ENCODE measurements at places on chromosomes 1 and 21.

- no peak for DNase-seq
Measured at GRCh38 chr1:236292425-236292824, 10.7 kb upstream of the ERO1B start.

DNA sequence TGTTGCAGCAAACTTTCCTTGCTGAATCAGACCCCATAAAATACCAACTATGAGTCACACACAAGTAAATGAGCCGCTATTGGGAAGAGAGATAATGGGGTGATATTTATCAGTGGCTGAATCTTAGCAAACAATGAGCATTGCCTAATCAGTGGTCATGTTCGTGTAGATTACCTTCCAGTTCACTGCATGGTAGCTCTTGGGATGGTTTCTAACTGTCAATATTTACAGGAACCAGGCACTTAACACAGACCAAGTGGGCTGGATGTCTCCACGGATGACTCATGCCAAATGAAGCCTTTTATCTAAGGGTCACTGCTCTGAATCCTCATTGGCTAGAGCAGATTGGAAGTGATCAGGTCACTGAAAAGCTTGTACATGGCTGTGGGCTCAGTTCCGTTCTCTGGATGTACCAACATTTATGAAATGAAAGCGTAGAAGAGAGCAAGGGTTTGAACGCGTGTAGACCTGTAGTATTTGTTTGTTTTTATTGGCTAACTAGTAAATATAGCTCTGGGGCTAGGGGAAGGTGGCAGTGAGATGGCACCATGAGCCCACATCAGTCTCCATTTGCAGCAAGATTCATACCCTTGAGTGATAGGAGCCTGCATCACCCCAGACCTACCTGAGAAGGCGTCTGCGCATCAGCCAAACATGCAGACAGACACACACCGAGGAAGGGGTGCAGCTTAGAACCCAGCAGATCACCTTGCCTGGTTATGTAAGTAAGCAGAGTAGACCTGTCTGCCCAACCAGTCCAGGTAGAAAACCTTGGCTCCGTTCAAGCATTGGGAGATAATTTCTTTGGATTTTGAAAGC is 153.3 kb downstream of the TOMM20 start:
- DNase-seq, result no peak

DNA sequence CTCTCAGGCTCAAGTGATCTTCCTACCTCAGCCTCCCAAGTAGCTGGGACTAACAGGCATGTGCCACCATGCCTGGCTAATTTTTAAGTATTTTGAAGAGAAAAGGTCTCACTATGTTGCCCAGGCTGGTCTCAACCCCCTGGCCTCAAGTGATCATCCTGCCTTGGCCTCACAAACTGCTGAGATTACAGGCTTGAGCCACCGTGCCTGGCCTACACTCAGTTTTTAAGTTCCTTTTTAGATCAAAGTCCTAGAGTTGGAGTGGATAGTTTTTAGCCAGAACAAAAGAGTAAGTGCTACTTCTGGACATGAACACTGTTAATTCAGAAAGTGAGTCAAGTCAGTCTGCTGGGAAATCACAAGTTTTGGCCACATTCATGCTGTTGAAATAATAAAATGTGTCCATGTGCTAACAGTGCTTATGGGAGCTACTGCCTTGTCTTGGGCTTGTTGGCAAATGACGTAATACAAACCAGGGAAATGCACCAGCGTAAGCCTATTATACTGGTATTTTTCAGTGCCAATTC is 84.2 kb downstream of the NDUFS5 start:
- no peak for DNase-seq

- DNase-seq, result no peak
Measured at GRCh38 chr1:248811514-248812490, 13.9 kb downstream of the SH3BP5L start.

DNA sequence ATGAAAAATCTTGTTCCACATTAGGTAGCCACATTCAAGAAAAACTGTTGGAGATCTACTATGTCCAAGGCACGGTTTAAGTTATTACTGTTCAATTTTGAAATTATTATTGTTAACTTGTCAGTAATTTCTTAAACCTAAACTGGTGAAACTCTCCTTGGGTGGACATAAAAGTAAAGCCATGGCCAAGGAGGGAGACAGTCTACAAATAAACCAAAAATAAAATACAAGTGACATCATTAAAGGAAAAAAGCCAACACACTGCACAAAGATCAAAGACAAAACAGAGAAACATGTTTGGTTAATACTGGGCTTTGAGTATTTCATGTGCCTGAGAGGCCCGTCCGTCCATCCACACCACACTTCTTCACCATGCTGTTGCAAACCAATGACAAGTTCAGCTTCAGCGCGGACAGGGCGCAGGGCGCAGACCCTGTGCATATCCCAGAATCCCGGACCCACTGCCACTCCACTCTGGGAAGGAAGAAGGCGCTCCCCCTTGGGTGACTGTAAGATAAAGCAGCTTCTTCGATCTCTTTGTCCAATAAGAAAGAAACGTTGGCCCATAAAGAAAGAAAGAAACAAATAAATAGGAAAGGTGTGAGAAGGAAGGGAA is 918 bp upstream of the RASAL2 start:
- DNase-seq, result no peak

GRCh38 chr1:62687903-62688686 is at the start of gene DOCK7:
Gene DOCK7, minus strand, starts transcription at chr1:62688386. Its CDS starts 122 bp downstream, at chr1:62688264.
- DNase-seq, result peak; percentile 62

GRCh38 chr1:234405676-234406075 is 32.4 kb downstream of the COA6 start:
- no peak for DNase-seq

DNA sequence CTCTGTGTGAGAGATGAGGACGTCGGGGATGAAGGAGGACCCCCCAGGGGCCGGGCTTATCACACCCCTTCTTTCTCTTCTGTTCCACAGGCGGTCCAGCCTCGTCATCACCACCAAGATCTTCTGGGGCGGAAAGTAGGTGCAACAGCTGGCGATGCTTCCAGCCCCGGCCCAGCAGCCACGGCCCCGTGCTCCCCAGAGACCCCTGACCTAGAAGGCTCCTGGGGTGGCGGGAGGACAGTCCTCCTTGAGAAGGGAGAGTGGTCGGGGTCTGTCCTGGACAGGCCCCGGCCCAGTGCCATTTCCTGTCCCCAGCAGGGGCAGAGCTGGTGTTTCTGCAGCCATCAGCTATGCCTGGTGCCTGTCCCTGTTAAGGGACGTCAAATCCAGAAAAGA is 41.7 kb downstream of the KCNAB2 start:
- DNase-seq, result no peak

DNA sequence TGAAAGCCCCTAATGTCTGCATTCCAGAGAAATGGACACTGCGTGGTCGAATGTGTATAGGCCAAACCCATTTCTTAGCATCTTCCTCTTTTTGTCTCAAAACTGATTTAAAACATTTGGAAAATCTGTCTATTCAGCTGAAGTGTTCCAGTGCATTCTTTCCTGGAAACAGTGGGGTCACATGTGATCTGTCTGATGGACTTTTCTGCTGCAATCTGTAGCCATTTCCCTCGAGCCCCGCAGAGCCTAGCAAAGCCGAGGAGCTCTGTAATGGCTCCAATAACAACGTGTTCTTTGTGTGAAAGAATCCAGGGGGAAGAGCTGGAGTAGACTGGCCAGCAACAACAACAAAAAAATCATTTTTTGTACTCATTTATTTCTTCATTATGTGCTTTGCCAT is 329.3 kb downstream of the BARHL2 start:
- DNase-seq, result no peak

DNA sequence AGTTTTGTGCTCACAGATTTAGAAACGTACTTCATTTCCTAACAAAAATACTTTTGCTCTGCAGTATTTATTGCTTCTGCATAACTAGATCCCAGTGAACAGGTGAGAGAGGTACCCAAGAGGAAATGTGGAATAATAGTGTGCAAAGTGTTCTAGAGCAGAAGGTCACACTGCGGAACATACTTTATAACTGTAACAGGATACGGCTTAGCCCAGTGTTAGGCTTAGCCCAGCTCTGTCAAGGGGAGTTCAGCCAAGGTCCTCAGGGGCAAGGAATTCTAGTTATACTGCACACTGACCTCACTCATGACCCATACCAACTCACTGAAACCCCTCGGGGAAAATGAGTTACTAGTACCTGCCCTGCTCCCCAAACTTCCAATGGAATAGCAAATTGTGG is 55.3 kb downstream of the PTPN14 start:
- DNase-seq, result no peak

- DNase-seq, result no peak
Measured at GRCh38 chr1:54314696-54315095, 91.5 kb downstream of the SSBP3 start.

DNA sequence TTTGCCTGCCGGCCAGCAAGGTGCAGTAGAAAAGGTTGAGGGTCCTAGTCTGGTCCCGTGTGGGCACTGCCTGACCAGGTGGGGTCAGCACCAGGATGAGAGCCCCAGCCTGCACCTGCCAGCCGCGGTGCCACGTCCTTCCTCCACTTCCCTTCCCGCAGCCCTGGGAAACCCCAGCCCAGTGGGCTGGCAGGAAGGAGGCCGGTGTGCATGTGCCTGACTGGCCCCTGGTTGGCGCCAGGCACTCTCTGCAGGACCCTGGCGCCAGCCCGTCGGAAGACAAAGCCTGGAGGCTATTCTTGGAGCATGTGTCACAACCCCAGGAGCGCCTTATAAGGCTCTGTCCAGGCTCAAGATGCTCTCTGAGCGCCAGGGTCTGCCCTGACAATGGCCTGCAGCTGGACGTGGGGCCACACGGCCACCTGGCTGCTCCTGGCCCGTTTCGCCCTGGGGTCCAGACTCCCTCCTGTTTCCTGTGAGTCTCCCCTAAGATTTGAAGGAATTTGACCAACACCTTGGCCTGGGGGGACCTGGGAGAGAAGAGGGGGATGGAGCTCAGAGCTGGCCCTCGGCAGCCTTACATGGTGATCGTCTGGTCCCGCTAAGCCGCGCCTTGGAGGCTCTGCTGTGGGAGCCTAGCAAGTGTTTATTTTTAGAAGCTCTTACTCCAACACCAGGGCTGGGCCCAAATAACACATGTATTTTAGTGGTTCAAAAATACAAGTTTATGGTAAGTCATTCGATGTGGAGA is 31.9 kb upstream of the POFUT2 start:
- DNase-seq, result no peak

- no peak for DNase-seq
Measured at GRCh38 chr1:93701629-93702028, 20.0 kb upstream of the BCAR3 start.

DNA sequence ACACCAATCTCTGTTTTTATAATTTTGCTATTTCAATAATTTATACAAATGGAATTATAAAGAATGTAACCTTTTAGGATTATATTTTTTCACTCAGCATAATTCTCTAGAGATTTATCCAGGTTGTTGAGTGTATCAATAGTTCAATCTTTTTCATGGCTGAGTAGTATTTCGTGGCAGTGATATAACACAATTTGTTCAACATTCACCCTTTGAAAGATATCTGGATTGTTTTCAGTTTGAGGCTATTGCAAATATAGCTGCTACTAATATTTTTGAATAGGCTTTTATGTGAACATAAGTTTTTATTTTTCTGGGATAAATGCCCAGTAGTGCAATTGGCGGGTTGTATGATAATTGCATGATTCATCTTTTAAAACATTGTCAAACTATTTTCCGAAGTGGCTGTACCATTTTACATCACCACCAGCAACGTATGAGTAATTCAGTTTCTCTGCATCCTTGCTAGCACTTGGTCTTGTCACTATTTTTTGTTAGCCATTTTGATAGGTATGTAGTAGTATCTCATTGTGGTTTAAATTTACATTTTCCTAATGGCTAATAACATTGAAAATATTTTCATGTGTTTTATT is 55.6 kb upstream of the ABCD3 start:
- no peak for DNase-seq

GRCh38 chr1:31549809-31550620 is 26.3 kb upstream of the TINAGL1 start:
- DNase-seq, result no peak

DNA sequence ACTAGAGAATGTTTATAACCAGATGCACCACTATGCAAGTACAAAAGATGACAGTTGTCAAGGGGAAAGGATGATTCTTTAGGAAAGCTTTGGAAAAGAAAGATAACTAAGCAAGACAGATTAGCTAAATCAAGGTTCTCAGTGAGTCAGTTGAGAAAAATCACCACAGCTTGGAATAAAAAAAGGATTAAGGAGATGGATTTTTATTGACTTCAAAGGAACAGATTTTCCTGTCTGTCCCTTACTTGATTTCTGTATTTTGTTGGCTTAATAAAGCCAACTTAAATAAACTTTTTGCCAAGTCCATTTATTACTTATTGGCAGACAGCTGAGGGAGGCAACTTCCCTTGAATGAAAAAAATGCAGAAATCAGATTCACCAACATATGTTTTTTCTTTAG is 93.9 kb downstream of the NR5A2 start:
- DNase-seq, result no peak

- DNase-seq, result no peak
Measured at GRCh38 chr1:157034137-157034800, 11.3 kb downstream of the ARHGEF11 start.

- no peak for DNase-seq
Measured at GRCh38 chr1:214224611-214225354, 56.2 kb upstream of the SMYD2 start.

DNA sequence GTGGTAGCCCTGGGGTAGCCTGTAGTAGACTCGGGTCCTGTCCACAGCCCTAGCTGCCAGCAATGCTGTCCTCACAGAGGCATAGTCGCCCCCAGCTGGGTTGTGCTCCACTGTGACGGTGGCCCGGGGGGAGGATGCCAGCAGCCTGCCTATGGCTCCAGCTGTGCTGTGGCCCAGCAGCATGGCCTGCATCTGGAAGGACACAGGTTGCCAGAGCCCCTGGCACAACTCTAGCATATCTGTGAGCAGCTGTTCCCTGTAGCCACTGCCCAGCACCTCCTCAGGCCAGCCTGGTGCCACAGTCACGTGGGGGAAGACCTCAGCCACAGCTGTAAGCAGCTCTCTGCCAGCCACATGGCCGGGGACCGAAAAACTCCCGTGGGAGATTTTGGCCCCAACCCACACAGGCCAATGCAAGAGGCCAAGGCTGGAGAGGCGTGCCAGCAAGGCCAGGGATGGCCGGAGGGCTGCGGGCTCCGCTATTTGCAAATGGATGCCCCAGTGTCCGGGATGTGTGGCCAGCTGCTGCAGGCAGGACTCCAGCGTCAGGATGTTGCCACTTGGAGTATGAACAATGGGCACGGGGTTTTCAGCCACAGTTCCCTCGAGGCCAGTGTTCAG is 13.9 kb downstream of the FAM151A start:
- no peak for DNase-seq

GRCh38 chr1:44151808-44152207 is 10.4 kb upstream of the KLF18 start:
- no peak for DNase-seq

DNA sequence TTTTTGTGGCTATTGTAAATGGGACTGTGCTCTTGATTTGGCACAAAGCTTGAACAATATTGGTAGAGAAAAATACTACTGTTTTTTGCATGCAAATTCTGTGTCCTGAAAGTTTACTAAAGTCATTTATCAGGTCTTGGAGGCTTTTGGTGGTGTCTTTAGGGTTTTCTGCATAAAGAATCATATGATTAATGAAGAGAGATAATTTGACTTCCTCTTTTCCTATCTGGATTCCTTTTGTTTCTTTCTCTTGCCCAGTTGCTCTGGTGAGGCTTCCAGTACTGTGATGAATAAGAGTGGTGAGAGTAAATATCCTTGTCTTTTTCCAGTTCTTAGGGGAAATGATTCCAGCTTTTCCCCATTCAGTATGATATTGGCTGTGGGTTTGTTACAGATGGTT is 1166.7 kb downstream of the NCAM2 start:
- no peak for DNase-seq

Measured in activated T-cell treated with anti-CD3 and anti-CD28 coated beads, Interleukin-2, amount 50 U/mL, for 48 hours (primary cell).